ENCODE measurements at places on chromosomes 5 and 9. TPM values are rescaled to one million over a fixed set of nuclear protein-coding genes. Genes with fewer than 3 reads are reported as not detected.

DNA sequence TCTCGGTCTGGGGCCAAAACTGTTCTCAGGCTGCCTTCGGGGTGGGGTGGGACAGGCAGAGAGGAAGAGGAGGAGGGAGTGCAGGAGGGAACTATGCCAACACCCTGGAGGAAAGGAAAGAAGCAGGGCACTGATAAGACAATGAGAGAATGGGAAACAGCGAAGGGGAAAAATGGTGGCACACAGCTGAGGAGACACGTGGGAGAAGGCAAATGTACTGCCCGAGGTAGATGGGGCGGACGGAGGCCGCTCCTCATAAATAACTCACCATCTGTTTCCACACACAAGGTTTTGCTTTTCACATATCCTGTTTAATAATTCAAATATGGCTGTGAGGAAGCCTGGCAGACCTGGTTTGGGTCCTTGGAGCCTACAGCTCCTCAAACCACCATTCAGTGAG, 148.2 kb upstream of the LRRTM2 start:
- DNase-seq = no peak

DNA sequence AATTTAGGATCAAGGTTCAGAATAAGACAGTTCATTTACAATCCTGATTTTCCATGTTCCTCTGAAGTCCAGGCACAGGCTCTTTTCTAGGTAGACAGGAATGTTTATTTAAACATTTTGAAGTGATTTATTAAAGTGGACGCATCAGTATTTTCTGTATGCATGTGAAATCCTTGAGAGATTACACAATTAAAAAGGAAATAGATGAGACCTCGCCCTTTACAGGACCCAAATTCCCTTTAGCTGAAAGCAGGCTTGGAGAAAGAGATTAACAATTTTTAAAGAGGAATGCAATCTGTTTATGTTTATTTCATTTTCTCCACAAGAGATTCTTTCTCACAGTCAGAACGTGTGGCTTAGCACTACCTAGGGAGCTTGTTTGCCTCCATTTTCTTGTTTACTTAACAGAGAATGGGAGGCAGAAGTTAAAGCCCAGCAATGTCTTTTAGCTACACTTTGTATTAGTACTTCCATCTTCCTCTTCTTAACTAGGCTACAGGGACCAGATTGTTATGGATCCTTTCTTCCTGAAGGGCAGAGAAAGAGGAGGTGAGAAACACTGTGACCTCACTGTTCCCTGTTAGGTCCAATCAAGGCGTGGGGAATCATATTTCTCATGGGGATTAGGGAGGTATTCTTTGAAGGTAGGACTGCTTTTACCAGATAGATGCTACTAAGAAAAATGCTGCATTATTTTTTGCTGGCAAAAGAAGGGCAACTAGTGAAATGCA, 416.0 kb downstream of the SH3GL2 start:
- DNase-seq = no peak

Gene PCSK5
- total RNA-seq = 1.6 TPM

- no peak for DNase-seq
Measured at GRCh38 chr5:23071682-23072081, 218.5 kb upstream of the CDH12 start.

Gene SUSD3
- 70.7 TPM for total RNA-seq

GRCh38 chr9:130499804-130500263, 55.1 kb downstream of the ASS1 start:
- DNase-seq = no peak

- DNase-seq = no peak
Measured at GRCh38 chr5:81425569-81425968, 31.6 kb upstream of the ACOT12 start.

GRCh38 chr9:98373609-98374008, 118.2 kb upstream of the TBC1D2 start:
- DNase-seq = no peak

GRCh38 chr5:119537704-119538103, 85.4 kb downstream of the HSD17B4 start:
- DNase-seq = no peak

DNA sequence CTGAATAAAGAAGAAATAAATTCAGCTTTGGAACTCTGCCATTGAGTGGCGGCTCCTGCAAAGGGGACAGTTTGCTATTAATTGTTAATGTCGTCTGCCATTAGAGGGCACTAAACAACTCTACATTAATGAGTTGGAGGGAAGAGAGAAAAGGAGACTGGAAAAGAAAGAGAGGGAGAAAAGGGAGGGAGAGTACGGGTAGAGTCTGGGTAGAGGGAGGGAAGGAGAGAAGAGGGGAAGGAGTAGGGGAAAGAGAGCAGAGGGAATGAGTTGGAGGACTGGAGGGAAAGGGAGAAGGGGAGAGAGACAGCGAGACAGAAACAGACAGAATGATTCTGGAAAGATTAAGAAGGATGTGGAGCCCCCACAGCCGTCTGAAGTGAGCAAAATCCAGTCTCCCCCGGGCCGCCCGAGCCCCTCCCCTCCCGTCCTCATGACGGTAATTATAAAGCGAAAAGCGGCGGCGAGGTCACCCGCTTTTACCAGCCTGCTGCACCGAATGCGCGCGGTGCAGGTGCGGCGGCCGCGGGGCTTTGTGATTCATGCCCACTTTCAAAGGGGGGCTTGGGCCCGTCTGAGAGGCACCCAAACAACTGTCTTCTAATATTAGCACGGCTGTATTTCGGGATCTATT, 1.9 kb upstream of the FST start:
- no peak for DNase-seq

GRCh38 chr5:101153526-101153925, 250.4 kb upstream of the ST8SIA4 start:
- DNase-seq = no peak

GRCh38 chr9:89023740-89024139, 32.5 kb downstream of the S1PR3 start:
- DNase-seq = no peak

DNA sequence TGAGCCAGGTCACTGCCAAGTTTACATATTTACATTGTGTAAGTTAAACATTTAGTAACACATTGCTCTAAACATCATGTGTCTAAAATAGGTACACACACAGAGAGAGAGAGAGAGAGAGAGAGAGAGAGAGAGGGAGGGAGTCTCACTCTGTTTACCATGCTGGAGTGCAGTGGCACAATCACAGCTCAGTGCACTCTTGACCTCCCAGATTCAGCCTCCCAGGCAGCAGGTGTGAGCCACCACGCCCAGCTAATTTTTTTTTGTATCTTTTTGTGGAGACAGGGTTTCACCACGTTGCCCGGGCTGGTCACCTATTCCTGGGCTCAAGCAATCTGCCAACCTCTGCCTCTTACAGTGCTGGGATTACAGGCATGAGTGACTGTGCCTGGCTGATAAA, 1045.3 kb downstream of the TLE1 start:
- no peak for DNase-seq

Gene PCDHA9
- total RNA-seq = not detected

DNA sequence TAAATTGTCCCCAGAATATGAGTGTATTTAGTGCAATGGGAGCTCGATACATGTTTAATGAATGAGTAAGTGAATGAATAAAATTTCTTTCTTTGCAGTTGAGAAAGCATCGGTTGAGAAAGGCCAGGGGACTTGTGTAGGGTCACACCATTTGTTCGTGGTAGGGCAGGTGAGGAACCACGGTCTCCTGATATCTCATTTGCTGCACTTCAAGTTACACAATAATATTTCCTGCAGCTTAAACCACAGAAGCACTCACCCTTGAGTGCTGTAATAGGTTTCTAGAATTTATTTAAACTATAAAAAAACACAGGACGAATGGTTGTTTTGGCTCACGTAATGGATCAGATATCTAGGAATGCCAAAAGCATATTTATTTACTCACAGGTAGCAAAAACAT, 429.8 kb downstream of the SPATA31D1 start:
- DNase-seq = no peak
